ENCODE measurements at places on chromosomes 3 and 15.

DNA sequence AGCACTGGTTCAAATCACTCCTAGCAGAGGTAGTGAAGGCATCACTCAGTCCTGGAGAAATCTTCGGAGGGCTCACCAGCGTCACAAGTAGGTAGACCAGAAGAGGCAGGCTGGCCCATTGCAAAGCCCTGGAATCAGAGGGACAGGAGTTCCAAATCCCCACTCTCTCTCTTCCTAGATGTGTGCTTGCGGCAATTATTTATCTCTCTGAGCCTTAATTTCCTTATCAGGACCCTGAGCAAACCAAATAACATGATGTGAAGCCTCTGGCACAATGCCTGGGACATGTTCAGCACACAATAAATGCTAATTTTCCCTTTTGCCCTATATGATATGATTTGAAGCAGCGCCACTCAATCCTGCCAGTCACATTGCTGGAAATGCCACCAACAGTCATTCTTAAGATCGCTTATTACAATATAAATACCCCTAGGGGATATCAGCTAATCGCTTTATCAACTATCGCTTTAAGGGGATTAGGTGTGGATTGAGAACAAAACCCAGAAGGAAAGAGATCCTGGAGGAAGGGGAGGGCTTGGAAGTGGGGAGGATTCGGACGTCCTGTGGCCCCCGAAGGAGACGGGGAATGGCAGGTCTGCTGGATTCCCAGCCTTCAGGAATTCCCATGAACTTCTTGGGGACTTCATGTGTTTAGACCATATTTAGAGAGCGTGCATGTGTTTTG lies 59.5 kb upstream of the TSEN2 start:
- H3K4me1 ChIP-seq = no peaks in the 10 kb centered on the region
- no peak overlapping the region for H3K27ac ChIP-seq
- DNase-seq = no peak

- DNase-seq = no peak
- no peaks in the 10 kb centered on the region for H3K27me3 ChIP-seq
- H3K4me1 ChIP-seq = no peaks in the 10 kb centered on the region
- peaks cover 67% of the 10 kb centered on the region for H3K36me3 ChIP-seq
- H3K27ac ChIP-seq = no peak overlapping the region
Observed at GRCh38 chr3:126433496-126434263, 39.0 kb downstream of the CFAP100 start.

DNA sequence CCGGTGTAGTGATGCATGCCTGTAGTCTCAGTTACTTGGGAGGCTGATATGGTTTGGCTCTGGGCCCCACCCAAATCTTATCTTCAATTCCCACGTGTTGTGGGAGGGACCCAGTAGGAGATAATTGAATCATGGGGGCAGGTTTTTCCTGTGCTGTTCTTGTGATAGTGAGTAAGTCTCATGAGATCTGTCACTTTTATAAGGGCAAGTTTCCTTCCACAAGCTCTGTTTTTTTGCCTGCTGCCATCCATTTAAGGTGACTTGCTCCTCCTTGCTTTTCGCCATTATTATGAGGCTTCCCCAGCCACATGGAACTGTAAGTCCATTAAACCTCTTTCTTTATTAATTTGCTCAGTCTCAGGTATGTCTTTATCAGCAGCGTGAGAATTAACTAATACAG lies 566.7 kb upstream of the NECTIN3 start:
- H3K4me3 ChIP-seq = no peak overlapping the region
- H3K27me3 ChIP-seq = no peaks in the 10 kb centered on the region
- H3K27ac ChIP-seq = no peak overlapping the region
- no peaks in the 10 kb centered on the region for H3K36me3 ChIP-seq
- H3K4me1 ChIP-seq = no peaks in the 10 kb centered on the region

GRCh38 chr3:38022896-38023709 lies 6.3 kb downstream of the PLCD1 start:
- H3K36me3 ChIP-seq = peaks cover 24% of the 10 kb centered on the region
- H3K27me3 ChIP-seq = no peaks in the 10 kb centered on the region
- peak overlapping the region; percentile 98 for H3K27ac ChIP-seq
- H3K4me3 ChIP-seq = no peak overlapping the region
- peaks cover 46% of the 10 kb centered on the region for H3K4me1 ChIP-seq

DNA sequence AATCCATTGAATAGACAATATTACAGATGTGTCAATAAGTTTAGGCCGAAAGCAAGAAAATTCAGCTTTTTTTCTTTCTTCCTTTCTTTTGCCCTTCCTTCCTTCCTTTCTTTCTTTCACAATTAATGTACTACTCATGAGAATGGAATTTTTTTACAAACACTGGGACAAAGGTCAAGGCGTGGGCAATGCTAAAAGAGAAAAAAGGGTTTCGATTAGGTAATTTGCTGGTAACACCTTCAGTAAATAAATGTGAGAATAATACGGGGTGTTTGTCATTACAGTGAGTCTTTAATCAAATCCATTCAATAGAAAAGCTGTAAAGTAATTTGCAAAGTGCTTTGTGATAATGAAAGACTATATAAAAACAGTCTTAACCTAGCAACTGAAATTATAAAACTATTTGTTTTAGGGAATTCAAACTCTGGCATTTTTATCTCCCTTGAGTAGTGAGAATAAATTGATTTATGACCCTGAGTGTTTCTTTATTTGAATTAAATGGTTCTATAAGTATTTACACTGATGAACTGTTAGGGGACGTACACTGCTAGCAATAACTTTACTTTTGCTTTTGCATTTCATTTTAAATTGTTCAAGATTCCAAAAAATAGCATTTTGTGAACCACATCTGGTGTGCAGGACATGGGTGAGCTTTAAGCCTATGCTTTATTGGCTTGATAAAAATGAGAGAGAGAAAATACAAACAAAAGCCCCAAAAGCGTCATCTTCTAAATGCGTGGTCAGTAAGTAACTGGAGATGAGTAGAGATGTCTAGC lies 104.2 kb upstream of the THRB start:
- no peaks in the 10 kb centered on the region for H3K36me3 ChIP-seq
- H3K4me3 ChIP-seq = no peak overlapping the region
- H3K27ac ChIP-seq = no peak overlapping the region
- H3K4me1 ChIP-seq = no peaks in the 10 kb centered on the region
- DNase-seq = no peak

- H3K27ac ChIP-seq = no peak overlapping the region
- no peaks in the 10 kb centered on the region for H3K36me3 ChIP-seq
- no peaks in the 10 kb centered on the region for H3K27me3 ChIP-seq
- no peak overlapping the region for H3K4me3 ChIP-seq
Observed at GRCh38 chr3:197592361-197593045, 36.7 kb upstream of the BDH1 start.

DNA sequence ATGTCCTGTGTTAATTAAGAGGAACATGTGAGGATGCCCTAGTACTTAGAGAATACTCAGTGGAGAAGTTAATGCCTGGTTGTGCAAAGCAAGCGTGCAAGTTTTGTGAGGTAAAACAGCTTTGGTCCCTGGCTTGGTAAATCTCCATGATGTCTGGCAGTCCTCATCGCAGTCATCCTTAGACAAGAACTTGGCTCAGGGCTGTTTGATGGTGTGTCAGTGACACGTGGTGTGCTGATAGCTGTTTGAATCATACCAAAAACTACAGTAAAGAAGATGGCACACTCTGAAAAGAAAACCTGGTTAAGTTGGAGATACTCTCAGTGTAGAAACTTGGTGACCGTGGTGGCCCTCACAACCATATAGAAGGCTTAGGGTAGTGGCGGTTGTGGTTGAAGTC lies 361.7 kb downstream of the FEZF2 start:
- no peak overlapping the region for H3K4me3 ChIP-seq
- peaks cover 7% of the 10 kb centered on the region for H3K36me3 ChIP-seq
- no peaks in the 10 kb centered on the region for H3K27me3 ChIP-seq

- no peaks in the 10 kb centered on the region for H3K27me3 ChIP-seq
- peaks cover 71% of the 10 kb centered on the region for H3K36me3 ChIP-seq
- no peak overlapping the region for H3K27ac ChIP-seq
- no peak overlapping the region for H3K4me3 ChIP-seq
- DNase-seq = no peak
Observed at GRCh38 chr3:56624725-56625124, 58.3 kb downstream of the TASOR start.

- H3K27me3 ChIP-seq = no peaks in the 10 kb centered on the region
- H3K4me1 ChIP-seq = no peaks in the 10 kb centered on the region
- no peak for DNase-seq
- H3K27ac ChIP-seq = no peak overlapping the region
Observed at GRCh38 chr3:130779486-130779885, 32.9 kb upstream of the PIK3R4 start.

DNA sequence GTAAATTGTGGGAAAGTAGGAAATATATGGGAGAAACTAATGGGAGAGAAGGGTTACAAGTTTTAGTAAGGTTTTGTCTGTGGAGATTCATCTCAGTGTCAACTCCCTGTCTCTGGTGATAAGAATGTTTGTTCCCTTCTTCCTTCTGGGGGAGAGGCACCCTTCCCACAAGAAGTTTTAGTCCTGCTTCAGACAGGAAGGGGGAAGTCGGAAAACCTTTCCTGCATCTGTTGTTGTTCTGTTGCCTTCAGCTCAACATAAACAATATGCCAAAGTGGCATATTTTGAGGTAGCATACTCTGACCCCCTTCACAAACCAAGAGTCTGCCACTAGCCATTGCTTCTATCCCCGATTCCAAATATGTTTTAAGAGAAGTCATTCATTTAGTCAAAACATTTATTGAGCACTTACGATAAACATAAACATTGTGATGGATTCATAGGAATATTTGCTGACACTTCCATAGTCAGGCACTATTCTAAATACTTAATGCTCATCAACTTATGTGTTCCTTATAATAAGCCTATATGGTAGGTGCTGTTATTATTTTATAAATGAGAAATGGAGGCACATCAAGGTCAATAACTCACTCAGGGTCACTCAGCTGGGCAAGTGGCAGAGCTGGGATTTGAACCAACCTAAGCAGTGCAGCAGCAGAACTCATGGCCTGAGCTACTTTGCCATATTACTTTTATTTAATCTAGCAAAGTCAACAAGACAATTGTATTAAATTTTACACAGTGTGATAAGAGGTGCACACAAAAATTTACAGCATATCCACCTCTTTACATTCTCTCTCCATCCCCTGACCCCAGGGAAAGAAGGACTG lies 34.2 kb upstream of the TIMP4 start:
- peaks cover 32% of the 10 kb centered on the region for H3K4me1 ChIP-seq
- H3K36me3 ChIP-seq = no peaks in the 10 kb centered on the region
- H3K27ac ChIP-seq = peak overlapping the region; percentile 76
- no peaks in the 10 kb centered on the region for H3K27me3 ChIP-seq
- DNase-seq = no peak

GRCh38 chr3:94050546-94050945 lies 12.2 kb downstream of the DHFR2 start:
- no peaks in the 10 kb centered on the region for H3K36me3 ChIP-seq
- H3K27ac ChIP-seq = no peak overlapping the region
- DNase-seq = no peak
- H3K27me3 ChIP-seq = no peaks in the 10 kb centered on the region
- H3K4me1 ChIP-seq = no peaks in the 10 kb centered on the region

DNA sequence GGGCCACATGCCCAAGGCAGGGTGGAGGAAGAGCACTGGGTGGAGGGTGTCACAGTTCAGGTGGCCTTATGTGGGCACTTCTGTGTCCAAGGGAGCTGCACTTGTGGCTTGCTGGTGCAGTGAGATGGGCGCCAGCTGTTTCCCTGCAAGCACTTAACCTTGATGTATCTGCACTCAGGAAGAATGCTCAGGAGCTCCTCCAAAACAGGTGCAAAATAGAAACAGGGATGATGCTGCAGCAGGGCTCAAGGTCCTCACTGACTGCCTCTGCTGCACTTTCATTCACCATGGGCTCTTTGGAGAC lies 151.3 kb downstream of the CADPS start:
- no peaks in the 10 kb centered on the region for H3K27me3 ChIP-seq
- H3K4me1 ChIP-seq = peaks cover 7% of the 10 kb centered on the region
- no peak for DNase-seq
- H3K36me3 ChIP-seq = no peaks in the 10 kb centered on the region
- no peak overlapping the region for H3K27ac ChIP-seq
- H3K4me3 ChIP-seq = no peak overlapping the region

GRCh38 chr3:22713936-22714335 lies 489.2 kb upstream of the UBE2E2 start:
- H3K27me3 ChIP-seq = no peaks in the 10 kb centered on the region
- H3K27ac ChIP-seq = no peak overlapping the region
- no peaks in the 10 kb centered on the region for H3K4me1 ChIP-seq
- H3K36me3 ChIP-seq = no peaks in the 10 kb centered on the region
- DNase-seq = no peak
- no peak overlapping the region for H3K4me3 ChIP-seq

All from tibial artery (tissue), 4 donors.